ENCODE measurements at places on chromosomes 12 and 14.

DNA sequence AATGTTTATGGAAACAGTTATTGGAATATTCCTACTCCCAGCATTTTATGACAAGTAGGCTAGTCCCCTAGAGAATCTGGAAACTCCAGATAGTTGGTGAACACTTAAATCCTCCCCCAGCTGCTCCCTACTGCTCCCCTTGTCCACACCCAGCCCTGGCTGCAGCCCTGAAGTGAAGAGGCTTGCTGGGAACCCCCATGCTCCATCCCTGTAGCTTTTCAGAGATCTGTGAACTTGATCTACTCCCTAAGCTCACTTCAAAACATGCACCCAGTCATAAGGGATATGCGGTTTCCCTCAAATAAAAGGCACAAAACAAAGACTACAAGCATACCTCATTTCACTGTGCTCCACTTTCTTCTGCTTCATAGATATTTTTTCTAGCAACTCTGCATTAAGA lies 33.2 kb downstream of the EGLN3 start:
- no peak for DNase-seq

GRCh38 chr12:26043135-26044006 lies 81.5 kb downstream of the BHLHE41 start:
- no peak for DNase-seq

DNA sequence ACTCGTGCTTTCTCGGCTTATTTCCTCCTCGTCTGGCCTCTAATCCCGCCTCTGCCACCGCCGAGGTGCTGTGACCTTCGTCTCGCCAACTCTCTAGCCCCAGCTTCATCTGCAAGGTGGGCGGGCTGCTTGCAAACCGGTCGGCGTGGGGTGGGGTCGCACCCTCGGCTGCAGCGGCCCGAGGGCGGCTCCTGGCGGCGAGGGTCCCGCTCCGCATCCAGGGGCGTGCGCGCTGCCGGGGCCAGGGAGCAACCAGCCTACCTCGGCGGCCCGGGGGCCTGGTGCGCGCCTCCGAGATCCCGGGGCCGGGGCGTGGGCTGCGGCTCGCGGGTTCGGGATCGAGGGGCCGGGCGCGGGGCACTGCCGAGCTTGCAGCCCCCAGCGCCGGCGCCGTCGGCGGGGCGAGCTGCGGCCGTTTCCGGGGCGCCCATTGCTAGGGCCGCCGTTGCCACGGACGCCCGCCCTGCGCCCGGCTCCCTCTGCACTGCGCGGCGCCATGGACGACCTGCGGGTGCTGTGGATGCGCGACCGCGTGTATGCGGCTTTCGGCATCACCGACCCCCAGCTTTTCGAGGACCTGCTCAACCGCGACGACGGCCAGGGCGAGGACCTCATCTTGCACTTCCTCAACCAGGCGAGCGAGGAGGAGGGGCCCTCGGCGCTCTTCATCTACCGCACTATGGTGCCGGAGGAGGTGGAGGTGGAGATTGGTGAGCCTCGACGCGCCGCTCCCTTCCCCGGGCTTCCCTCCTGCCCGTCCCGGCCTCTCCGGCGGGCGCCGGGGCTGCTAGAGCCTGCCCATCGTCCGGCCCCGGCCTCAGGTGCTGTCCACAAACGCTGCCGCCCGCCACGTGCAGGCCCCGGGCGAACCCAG lies at the start of gene DNAH10:
Gene DNAH10 (plus strand): TSS at position 461 of the 874 bp plus-strand sequence. CDS start 36 bp downstream, at position 497.
- DNase-seq, result peak; percentile 39

DNA sequence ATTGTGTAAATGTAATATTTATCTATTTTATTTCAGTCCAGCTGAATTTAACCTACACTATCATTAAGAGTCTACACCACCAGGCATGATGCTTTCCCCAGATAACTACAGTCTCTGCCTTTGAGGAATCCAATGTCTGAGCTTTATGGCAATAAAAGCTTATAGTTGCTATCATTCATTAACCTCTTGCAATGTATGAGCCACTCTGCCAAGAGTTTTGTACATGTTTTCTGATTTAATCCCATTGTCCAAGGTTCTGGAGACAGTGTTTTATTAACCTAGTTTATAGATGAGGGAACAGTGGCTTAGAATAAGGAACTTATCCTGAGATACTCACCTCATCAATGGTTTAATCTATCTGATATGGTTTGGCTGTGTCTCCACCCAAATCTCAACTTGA lies 17.1 kb upstream of the KITLG start:
- DNase-seq, result no peak

DNA sequence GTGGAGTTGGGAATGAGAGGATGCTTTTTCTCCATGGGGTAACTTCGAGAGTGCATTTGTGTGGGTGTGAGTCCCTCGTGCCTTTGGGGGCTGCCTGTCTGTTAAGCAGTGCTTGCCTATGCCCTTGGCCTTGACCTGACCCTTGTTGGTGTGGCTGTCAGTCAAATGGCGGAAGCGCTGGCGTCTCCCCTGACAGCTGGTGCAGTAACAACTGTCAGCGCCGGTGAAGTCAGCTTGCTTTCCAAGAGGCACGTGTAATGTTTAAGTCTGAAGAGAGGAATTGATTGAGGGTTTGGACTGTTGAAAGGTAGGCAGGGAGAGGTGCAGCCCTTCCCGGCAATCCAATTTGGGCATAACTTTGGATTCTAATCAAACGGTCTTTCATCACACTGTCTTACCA lies 211.3 kb downstream of the AACS start:
- no peak for DNase-seq

- no peak for DNase-seq
Measured at GRCh38 chr12:126437934-126438333, 1372.7 kb downstream of the AACS start.

- no peak for DNase-seq
Measured at GRCh38 chr12:20415028-20415427, 46.7 kb downstream of the PDE3A start.

GRCh38 chr14:95274874-95275273 lies 44.8 kb downstream of the CLMN start:
- no peak for DNase-seq

DNA sequence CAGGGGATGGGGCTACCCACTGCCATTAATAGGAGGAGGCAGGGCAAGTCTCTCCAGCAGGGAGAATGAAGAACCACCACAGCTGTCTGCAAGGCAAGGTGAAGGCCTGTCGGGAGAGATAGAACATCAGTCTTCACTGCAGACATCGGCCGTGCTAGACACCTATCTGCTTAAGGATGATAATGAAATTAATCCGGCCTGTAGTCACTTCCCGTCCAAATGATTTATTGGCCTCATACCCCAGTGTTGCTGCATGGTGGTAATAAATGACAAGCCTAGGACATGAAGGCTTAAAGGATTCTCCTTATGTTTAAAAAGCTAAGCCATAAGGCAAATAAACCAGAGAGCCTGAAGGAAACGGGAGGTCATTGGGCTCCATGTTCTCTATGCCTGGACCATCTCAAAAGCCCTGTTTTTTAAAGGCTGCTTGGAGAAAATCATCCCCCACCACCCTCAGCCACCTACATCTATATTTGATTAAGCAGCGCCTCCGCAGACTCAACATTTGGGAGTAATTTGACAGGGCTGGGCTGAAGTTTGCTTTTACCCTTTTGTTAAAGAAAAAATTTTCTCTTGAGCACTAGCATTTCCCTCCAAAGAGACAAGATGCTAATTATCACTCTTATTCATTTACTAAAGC lies 137.7 kb downstream of the PLXNC1 start:
- no peak for DNase-seq

GRCh38 chr14:33986804-33987203 lies 35.9 kb upstream of the EGLN3 start:
- DNase-seq, result no peak

GRCh38 chr14:102941419-102942011 lies 19.1 kb downstream of the AMN start:
- DNase-seq, result no peak

DNA sequence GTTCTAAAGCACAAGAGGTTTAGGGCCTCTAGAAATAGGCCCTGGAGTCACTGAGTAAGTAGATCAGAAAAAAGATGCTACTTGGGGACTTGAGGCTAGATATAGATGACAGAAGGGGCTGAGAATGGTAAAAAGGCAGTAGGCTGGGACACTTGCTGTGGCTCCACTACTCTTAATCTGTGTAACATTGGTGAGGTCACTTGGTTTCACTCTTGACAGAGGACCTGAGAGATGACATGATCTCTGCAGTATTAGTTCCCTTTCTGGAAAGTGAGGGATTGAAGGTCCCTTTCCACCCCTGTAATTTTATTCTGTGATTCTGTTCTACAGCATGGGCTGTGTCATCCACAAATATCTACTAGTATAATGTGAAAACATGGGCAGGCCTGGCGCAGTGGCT lies 39.7 kb downstream of the MAPKAPK5 start:
- no peak for DNase-seq

DNA sequence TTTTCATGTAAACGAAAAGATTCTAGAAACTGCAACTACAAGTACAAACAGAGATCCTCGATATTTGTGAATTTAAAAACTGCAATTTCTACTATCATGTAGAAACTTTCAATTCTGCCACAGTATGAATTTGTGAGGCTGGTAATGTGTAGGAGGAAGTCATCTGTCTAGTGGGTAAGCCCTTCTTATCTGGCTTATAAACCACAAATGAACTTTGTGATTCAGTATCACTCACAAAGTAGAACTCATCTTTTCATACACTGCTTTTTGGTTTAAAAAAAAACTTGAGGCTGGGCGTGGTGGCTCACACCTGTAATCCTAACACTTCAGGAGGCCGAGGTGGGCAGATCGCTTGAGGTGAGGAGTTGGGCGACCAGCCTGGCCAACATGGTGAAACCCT lies 20.7 kb downstream of the GTF2A1 start:
- DNase-seq, result no peak

DNA sequence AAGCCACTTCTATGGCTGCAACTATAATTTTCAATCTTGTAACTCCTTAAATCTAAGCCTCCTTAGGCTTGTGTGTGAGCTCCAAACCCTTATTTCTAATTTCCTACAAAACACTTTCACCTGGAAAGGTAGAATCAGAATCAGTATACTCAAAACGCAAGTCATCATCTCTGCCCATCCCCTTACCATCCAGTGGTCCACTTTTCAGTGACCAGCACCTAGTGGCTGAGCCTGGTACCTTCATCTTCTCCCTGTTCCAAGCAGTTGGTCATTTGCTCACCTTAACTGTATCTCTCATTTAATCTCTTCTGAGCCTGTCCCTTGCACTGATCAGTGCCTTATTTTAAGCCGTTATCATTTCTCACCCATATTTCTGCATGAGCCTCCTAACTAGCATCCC lies 107.9 kb downstream of the PPM1H start:
- DNase-seq, result no peak

- DNase-seq, result no peak
Measured at GRCh38 chr14:95998656-95999055, 40.5 kb upstream of the C14orf132 start.

DNA sequence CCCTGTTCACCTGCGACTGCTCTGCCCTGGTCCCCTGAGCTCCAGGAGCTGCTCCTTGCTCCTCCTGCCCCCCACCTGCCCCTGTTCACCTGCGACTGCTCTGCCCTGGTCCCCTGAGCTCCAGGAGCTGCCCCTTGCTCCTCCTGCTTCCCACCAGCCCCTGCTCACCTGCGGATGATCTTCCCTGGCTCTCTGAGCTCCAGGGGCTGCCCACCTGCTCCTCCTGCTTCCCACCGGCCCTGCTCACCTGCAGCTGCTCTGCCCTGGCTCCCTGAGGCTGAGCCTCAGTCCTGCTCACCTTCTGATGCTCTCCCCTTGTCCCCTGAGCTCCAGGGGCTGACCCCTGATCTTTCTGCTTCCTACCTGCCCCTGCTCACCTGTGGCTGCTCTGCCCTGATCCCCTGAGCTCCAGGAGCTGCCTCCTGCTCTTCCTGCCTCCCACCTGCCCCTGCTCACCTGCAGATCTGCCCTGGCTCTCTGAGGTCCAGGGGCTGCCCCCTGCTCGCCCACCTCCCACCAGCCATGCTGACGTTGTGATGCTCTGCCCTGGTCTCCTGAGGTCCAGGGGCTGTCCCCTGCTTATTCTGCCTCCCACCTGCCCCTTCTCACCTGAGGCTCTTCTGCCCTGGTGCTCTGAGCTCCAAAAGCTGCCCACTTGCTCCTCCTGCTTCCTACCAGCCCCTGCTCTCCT lies 219.2 kb downstream of the TMEM121 start:
- no peak for DNase-seq

- no peak for DNase-seq
Measured at GRCh38 chr14:105840266-105841021, 314.1 kb downstream of the TMEM121 start.

DNA sequence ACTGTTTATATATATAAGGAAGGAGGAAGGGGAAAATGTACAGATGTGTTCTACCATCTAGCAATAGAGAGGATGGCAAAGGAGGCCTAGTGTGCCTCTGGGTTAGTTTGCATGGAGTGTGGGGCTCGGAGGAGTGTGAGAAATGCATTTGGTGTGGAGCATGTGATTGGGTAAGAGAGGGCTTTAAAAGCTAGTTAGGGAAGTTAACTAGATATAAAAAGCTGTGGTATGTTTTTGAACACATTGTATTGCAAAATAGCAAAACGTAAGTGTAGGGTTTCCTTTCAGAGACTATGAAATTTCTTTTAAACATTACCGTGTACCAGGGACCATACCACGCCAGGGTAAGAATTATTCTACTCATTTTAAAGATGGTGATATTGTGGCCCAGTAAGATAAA lies 53.3 kb upstream of the STXBP6 start:
- DNase-seq, result no peak

DNA sequence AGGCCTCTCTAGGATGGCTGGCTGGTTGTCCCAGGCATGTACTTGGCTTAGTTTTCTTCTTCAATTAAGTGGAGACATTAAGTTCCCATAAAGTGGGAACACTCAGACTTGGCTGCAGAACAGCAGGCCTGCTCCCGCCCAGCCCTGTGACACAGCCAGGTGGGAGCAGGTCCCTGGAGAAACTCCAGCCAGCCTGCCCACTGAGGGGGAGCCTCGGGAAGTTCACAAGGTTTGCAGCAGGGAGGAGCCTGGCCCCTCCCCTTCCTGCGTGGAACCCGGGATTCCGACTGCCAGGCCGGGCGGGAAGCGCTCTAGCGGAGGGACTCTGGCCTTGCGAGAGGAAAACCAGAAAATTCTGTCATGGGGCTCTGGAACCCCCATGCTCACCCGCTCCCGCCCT lies 98.3 kb upstream of the EVL start:
- DNase-seq, result no peak

DNA sequence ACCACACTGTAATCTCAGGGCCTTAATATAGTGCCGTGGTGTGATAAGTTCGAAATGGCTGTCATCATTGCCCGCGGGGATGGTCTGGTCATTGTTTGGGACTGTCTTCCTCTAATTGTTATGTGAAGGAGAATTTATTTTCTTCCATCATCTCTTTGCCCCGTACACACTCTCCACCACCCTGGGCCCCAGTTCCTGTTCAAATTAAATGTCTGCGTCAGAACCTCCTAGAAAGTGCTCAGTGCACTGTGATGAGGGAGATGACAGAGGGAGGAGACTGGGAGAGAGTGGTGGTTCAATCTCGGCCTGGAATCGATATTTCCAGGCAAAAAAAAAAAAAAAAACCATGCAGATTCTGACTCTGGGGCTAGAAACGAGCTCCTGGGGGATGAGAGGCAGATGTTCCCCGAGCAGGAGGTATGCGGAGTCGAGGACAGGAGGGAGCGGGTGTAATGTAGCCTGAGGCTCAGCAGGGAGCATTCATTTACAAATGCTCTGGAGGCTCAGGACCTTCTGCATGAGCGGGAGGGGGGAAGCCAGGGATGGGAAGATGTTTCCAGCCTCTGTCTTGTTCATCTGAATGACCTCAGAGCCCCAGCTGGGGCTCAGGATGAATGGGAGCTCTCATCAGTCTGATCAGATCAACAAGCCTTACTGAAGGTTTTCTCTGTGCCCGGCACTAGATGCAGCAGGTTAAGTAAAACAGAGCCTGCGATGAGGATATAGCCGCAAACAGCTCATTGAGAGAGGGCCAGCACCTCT lies 219.5 kb downstream of the TBX5 start:
- no peak for DNase-seq
